ENCODE measurements at places on chromosomes 4 and X. TPM values are rescaled to one million over a fixed set of nuclear protein-coding genes. Genes with fewer than 3 reads are reported as not detected.

DNA sequence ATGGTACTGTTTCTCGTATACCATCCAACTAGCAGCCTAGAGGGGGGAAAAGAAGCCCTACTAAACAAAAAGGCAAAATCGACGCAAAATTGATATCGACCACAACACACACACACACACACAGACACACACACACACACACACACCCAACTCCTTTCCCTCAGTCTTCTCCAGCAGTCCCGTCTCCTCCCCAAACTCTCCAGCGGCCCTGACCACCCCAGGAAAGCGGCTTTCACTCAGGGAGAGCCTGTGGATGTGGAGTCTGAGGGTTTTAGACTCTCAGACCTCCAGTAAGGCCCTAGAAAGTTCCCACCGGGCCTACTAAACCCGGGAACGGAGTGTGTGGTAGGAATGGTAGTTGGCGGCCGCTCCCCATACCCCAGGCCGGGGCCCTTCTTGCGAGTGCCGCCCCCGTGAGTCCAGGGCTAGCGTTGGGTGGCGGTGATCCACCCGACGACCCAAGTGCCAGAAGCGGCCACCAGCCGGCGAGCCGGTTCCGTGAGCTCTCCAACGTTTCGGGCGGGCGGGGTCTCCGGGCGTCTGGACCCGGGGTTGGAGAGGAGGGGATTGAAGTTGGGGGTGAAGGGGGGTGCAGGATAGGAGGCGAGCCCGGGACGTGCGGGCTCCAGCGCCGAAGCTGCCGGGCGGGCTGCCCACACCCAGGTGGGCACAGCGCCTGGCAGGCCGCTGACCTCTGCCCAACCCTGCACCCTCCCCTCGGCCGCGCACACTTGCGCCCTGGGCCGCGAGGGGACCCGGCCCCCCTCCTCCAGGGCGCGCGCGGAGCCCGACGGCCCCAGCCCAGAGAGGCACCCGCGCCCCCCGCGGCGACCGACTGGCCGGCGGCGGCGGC is 13.7 kb downstream of the ARX start:
- peaks cover 2% of the 10 kb centered on the region for H3K36me3 ChIP-seq
- DNase-seq: no peak
- H3K27ac ChIP-seq: no peak overlapping the region

DNA sequence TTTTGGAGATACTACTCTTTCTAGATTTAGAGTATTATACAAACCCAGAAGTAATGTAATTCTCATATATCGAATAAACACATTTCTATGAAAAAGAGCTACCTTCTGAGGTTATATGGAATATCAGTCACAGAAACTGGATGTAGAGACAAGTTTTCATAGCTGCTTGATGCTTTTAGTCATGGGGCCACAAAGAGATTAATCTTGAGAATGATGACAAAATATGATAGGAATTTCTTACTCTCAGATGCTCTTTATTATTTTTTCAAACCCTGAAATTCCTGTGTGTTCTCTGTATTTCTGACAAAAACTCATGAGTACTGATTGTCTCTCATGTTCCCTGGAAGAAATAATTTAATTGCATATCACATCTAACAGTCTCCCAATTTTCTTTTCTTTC is 662.5 kb downstream of the RAPGEF2 start:
- no peak for DNase-seq
- H3K27ac ChIP-seq: no peak overlapping the region
- no peaks in the 10 kb centered on the region for H3K27me3 ChIP-seq
- H3K36me3 ChIP-seq: no peaks in the 10 kb centered on the region

DNA sequence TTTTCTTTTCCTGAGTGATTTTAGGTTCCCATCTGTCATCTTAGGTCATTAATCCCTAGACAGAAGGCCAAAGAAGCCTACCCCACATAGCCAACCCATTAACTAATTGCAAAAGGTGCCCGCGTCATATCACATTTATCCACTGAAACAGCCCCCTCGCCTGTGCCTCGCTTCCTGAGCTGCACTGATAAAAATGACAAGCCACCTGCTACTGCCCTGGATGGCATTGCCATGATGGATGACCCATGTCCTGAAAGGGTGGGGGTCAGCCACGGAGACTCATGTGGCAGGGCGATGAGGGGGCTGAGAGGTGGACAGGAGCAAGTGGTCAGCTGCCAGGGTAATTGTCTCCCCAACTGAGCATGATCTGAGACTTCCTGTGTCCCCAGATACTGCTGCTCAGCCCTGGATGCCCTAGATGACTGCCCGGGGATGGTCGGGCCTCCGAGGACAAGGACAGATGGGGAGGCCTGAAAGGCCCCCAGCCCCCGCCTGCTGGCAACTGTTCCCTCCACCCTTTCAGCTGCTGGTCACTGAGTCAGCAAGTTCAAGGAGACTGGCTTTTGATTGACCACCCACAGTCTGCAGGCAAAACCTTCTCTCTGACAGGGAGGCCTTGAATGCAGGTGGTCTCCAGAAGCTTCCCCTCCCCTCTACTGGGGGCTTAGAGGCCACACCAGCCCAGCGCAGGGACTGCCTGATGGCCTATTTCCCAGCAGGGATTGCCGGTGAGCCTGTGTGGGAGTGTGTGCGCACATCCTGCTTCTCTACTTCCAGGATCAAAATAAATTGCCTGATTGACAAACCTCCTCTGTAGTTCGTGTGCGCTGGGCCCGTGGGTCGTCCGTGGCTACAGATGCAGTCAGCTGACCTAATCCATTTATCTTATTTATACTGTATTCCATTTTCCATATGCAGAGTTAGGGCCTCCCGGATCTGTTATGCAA is 496.3 kb downstream of the BCOR start:
- H3K36me3 ChIP-seq: no peaks in the 10 kb centered on the region
- H3K4me1 ChIP-seq: no peaks in the 10 kb centered on the region
- no peak overlapping the region for H3K27ac ChIP-seq
- no peaks in the 10 kb centered on the region for H3K27me3 ChIP-seq

GRCh38 chr4:73776321-73776729 is 36.0 kb downstream of the CXCL8 start:
- H3K27ac ChIP-seq: no peak overlapping the region
- H3K4me1 ChIP-seq: peaks cover 2% of the 10 kb centered on the region
- no peak for DNase-seq
- H3K27me3 ChIP-seq: no peaks in the 10 kb centered on the region

DNA sequence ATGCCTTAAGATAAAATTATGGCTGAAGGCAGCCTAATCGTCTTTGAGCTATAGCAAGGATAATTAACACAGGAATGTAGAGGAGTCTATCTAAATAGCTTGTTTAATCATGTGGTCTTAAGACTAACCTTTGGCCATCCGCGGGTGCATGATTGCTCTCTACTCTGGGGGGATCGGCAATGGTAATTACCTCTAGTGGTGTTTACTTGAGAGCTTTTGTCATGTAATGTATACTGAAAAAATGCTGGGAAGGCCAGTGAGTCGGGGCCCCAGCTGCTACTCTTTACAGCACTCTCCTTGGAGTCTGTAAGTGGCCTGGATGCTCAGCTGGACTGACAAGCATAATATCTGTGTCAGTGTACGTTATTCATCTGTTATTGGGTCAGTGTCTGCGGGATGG is 65.5 kb upstream of the GNPDA2 start:
- no peak overlapping the region for H3K4me3 ChIP-seq
- DNase-seq: no peak
- no peaks in the 10 kb centered on the region for H3K36me3 ChIP-seq
- H3K4me1 ChIP-seq: no peaks in the 10 kb centered on the region
- H3K27me3 ChIP-seq: no peaks in the 10 kb centered on the region

GRCh38 chrX:55489314-55490009 is at the start of gene USP51:
TSS of gene USP51 (minus strand) at chrX:55489848. CDS start at chrX:55488939, 909 bp downstream.
- H3K27ac ChIP-seq: peak within 1 kb of the TSS; percentile 88
- H3K4me1 ChIP-seq: peaks cover 11% of the 10 kb centered on the region
- peak within 1 kb of the TSS; percentile 61 for H3K4me3 ChIP-seq
- peak; percentile 58 for DNase-seq
- H3K27me3 ChIP-seq: no peaks in the 10 kb centered on the region

- no peak overlapping the region for H3K4me3 ChIP-seq
- H3K4me1 ChIP-seq: no peaks in the 10 kb centered on the region
- H3K27me3 ChIP-seq: no peaks in the 10 kb centered on the region
- DNase-seq: no peak
- H3K36me3 ChIP-seq: no peaks in the 10 kb centered on the region
Observed at GRCh38 chr4:44532851-44533250, 84.2 kb upstream of the KCTD8 start.

DNA sequence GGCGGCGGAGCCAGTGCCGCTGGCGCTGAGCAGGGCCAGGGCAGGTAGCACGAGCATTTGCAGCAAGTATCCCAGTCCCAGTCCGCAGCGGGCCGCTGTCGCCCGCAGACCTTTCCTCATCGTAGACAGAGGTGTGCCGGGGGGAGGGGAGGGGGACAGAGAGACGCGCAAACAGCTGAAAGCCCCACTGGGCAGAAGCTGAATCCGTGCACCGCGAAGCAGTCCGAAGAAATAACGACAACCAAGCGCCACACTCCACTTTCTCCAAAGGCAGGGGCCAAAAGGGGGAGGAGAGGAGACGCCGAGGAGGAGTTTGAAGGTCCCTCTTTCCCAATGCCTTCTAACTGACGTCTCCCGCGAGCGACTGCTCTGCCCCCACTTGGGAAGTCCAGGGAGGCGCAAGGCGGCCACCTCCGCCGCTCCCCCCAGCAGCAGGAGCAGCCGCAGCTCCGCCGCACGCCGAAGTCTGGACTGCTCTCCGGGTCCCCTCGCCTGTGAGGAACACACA is at the start of gene UNC5C:
TSS of gene UNC5C (minus strand) at position 236 of the 508 bp plus-strand sequence.
- no peak within 1 kb of the TSS for H3K4me3 ChIP-seq
- H3K4me1 ChIP-seq: no peaks in the 10 kb centered on the region
- H3K27me3 ChIP-seq: peaks cover 26% of the 10 kb centered on the region
- no peaks in the 10 kb centered on the region for H3K36me3 ChIP-seq

- DNase-seq: no peak
- H3K4me1 ChIP-seq: no peaks in the 10 kb centered on the region
- H3K27me3 ChIP-seq: no peaks in the 10 kb centered on the region
- H3K4me3 ChIP-seq: no peak overlapping the region
- no peaks in the 10 kb centered on the region for H3K36me3 ChIP-seq
Observed at GRCh38 chr4:152307669-152308068, 228.2 kb downstream of the FBXW7 start.

DNA sequence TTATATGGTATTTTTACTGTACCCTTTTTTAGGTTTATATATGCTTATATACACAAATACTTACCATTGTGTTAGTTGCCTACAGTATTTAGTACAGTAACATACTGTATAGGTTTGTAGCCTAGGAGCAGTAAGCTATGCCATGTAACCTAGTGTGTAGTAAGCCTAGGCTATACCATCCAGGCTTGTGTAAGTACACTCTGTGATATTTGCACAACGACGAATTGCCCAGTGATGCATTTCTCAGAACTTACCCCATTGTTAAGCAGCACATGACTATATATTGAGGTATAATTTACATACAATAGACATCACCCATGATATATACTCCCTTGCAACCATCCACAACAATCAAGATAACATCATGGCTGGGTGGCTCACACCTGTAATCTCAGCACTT is 40.1 kb downstream of the STAG2 start:
- no peaks in the 10 kb centered on the region for H3K36me3 ChIP-seq
- H3K4me1 ChIP-seq: no peaks in the 10 kb centered on the region
- no peak overlapping the region for H3K27ac ChIP-seq
- H3K27me3 ChIP-seq: no peaks in the 10 kb centered on the region

- no peak for DNase-seq
- no peaks in the 10 kb centered on the region for H3K27me3 ChIP-seq
- no peak overlapping the region for H3K4me3 ChIP-seq
Observed at GRCh38 chrX:18017411-18017810, 156.3 kb upstream of the RAI2 start.

DNA sequence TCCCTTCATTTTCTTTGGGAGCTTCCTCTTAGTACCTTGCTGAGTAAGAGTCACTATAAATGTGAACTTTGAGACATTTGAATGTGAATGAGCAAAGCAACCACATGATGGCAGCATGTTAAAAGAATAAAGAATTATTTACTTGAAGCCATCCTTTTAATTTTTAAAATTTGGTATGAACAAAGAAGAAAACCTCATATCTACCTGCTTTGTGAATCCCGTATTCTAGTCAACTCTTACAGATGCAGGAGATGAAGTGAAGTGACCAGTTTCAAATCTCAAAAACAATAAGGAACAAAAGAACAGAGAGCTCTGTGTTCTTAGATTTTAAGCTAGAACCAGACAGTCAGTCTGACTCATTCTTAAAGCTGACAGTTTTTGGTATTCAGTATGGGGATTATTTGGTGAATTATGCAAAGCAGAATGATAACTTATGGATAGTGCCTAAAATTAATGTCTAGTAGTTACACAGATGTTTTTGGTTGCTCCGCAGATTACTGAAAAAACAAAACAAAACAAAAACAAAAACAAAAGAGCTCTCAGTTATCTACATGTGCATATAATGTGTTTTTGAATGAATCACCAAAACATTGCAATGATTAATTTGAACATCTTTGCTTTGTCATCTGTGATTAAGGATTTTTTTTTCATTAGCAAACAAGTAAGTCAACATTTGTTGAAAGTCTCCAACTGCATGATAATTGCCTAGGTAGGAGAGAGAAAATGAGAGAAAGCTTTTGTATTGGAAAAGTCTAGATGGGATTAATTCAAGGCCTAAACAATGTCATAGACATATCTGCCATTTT is 48.2 kb upstream of the H2AZ1 start:
- H3K36me3 ChIP-seq: no peaks in the 10 kb centered on the region
- H3K4me1 ChIP-seq: no peaks in the 10 kb centered on the region
- no peak overlapping the region for H3K27ac ChIP-seq
- H3K27me3 ChIP-seq: no peaks in the 10 kb centered on the region
- H3K4me3 ChIP-seq: no peak overlapping the region
- DNase-seq: no peak

DNA sequence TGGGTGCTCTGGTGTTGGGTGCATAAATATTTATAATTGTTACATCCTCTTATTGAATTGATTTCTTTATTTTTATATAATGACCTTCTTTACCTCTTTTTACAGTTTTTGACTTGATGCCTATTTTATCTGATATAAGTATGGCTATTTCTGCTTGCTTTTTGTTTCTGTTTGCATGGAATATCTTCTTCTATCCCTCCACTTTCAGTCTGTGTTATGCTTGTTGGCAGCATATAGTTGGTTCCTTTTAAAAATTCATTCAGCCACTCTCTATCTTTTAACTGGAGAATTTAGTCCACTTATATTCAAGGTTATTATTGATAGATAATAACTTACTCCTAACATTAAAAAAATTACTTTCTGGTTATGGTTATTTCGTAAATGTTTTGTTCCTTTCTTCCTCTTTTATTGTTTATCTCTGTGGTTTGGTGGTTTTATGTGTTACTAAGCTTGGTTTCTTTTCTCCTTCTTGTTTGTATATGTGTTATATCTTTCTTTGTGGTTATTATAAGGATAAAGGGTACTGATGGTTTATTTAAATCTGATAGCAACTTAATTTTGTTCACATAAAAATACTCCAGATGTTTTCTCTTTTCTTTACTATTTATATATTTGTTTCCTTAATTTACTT is 69.5 kb downstream of the IL15 start:
- H3K4me1 ChIP-seq: no peaks in the 10 kb centered on the region
- H3K27ac ChIP-seq: no peak overlapping the region
- no peak overlapping the region for H3K4me3 ChIP-seq

The CCDC158 gene
- total RNA-seq: not detected

The NLGN4X gene
- total RNA-seq: 0.07 TPM

The CPZ gene
- total RNA-seq: 1.6 TPM

The TMEM35A gene
- total RNA-seq: not detected

The MAGEB17 gene
- 0.25 TPM for total RNA-seq

The PF4V1 gene
- total RNA-seq: not detected

The VBP1 gene
- total RNA-seq: 123 TPM

The REELD1 gene
- not detected for total RNA-seq

The ARHGEF6 gene
- total RNA-seq: 10.4 TPM
